CD4-positive, alpha-beta memory T cell (primary cell): ENCODE measurements at places on chromosomes 13 and 19. TPM values are rescaled to one million over a fixed set of nuclear protein-coding genes. Genes with fewer than 3 reads are reported as not detected.

GRCh38 chr13:62125451-62125850 lies 709.8 kb upstream of the PCDH20 start:
- H3K27me3 ChIP-seq: no peaks in the 10 kb centered on the region
- no peaks in the 10 kb centered on the region for H3K4me1 ChIP-seq

GRCh38 chr19:30309905-30310601 lies 62.1 kb upstream of the ZNF536 start:
- DNase-seq: no peak
- H3K4me3 ChIP-seq: no peak overlapping the region
- no peaks in the 10 kb centered on the region for H3K4me1 ChIP-seq
- H3K27ac ChIP-seq: no peak overlapping the region

The CD70 gene
- total RNA-seq: 3.0 TPM

GRCh38 chr19:29752450-29753025 lies 37.5 kb upstream of the C19orf12 start:
- H3K27me3 ChIP-seq: no peaks in the 10 kb centered on the region
- H3K4me1 ChIP-seq: no peaks in the 10 kb centered on the region
- H3K36me3 ChIP-seq: no peaks in the 10 kb centered on the region
- no peak for DNase-seq
- H3K4me3 ChIP-seq: no peak overlapping the region
- H3K27ac ChIP-seq: no peak overlapping the region

GRCh38 chr13:28607187-28607955 lies 51.6 kb upstream of the POMP start:
- no peaks in the 10 kb centered on the region for H3K36me3 ChIP-seq
- H3K27me3 ChIP-seq: no peaks in the 10 kb centered on the region
- no peak overlapping the region for H3K4me3 ChIP-seq
- DNase-seq: no peak
- no peak overlapping the region for H3K27ac ChIP-seq
- H3K4me1 ChIP-seq: peaks cover 17% of the 10 kb centered on the region

- no peak overlapping the region for H3K4me3 ChIP-seq
- DNase-seq: no peak
- no peaks in the 10 kb centered on the region for H3K4me1 ChIP-seq
- H3K36me3 ChIP-seq: no peaks in the 10 kb centered on the region
Measured at GRCh38 chr19:46109876-46110275, 14.6 kb downstream of the IGFL3 start.

The RASGRP4 gene
- not detected for total RNA-seq

GRCh38 chr19:55340784-55341147 lies 1.1 kb downstream of the KMT5C start:
- H3K27ac ChIP-seq: peak overlapping the region; percentile 82
- peaks cover 3% of the 10 kb centered on the region for H3K36me3 ChIP-seq
- no peak for DNase-seq
- peak overlapping the region; percentile 3 for H3K4me3 ChIP-seq
- peaks cover 24% of the 10 kb centered on the region for H3K4me1 ChIP-seq
- H3K27me3 ChIP-seq: no peaks in the 10 kb centered on the region

The DIRAS1 gene
- not detected for total RNA-seq

GRCh38 chr13:78845656-78846365 lies 186.9 kb upstream of the OBI1 start:
- no peak overlapping the region for H3K4me3 ChIP-seq
- H3K36me3 ChIP-seq: no peaks in the 10 kb centered on the region
- no peak overlapping the region for H3K27ac ChIP-seq
- no peak for DNase-seq
- no peaks in the 10 kb centered on the region for H3K27me3 ChIP-seq
- H3K4me1 ChIP-seq: no peaks in the 10 kb centered on the region

DNA sequence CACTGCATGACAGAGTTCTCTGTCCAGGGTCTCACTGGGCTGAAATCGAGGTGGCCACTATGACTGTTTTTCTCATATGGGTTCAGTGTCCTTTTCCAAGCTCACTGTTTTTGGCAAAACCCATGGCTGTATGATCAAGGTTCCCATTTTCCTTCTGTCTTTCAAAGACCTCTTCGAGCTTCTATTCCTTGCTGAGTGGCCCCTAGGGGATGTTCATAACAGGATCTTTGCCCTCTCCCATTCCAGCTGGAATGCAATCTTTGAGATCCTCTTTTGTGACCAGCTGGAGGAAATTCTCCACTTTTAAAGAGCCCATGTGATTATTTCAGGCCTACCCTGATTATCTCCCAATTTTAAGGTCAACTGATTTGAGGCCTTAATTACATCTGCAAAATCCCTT lies 572.5 kb upstream of the SLC10A2 start:
- no peaks in the 10 kb centered on the region for H3K27me3 ChIP-seq
- H3K27ac ChIP-seq: no peak overlapping the region
- H3K4me1 ChIP-seq: no peaks in the 10 kb centered on the region
- DNase-seq: no peak
- no peak overlapping the region for H3K4me3 ChIP-seq

The IZUMO2 gene
- total RNA-seq: not detected

The CPT1C gene
- 0.64 TPM for total RNA-seq

The ERFL gene
- 6.6 TPM for total RNA-seq
